NCI-H1417 treated with DMSO at 0.1 percent for 48 hours (cell line): ENCODE measurements at places on chromosomes 5 and 9.

- no peak for DNase-seq
Observed at GRCh38 chr9:127550282-127550681, 61.8 kb upstream of the STXBP1 start.

GRCh38 chr5:147674411-147674810, 108.1 kb downstream of the JAKMIP2 start:
- no peak for DNase-seq

DNA sequence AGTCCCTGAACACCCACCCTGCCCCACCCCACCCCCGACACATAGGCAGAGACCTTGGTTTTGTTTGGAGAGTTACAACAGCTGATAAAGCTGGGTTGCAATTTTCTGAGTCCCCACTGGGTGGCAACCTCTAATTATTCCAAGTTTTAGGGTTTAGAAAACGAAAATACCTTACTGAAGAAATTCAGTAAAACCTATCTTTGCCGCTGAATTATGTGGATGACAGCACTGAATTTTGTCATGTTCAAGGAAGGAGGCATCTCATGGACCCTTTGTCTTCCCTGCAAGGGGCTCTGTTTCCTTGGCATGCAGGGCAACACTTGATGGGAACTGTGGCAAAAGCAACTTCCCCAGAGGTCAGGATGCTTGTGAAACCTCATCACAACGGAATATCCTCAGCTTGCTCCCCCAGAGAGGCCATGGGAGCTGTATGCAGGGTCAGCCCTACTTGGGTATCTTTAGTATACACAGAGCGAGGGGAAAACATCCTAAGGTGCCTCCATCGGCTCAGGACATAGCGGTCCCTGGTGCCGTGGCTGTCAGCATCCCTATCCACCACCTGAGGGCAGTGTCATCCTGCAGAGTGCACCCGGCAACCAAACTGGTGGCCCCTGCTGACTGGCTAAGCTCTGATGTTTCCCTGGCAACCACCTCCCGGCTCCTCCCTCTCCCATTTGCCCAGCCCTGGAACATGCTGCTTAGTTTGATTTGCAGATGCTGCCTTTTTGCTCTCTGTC, 123.1 kb downstream of the RXRA start:
- DNase-seq, result peak; percentile 61

- no peak for DNase-seq
Observed at GRCh38 chr9:135328485-135329417, 150.8 kb upstream of the PPP1R26 start.

- DNase-seq, result no peak
Observed at GRCh38 chr9:95877984-95878383, 2.5 kb downstream of the ERCC6L2 start.

DNA sequence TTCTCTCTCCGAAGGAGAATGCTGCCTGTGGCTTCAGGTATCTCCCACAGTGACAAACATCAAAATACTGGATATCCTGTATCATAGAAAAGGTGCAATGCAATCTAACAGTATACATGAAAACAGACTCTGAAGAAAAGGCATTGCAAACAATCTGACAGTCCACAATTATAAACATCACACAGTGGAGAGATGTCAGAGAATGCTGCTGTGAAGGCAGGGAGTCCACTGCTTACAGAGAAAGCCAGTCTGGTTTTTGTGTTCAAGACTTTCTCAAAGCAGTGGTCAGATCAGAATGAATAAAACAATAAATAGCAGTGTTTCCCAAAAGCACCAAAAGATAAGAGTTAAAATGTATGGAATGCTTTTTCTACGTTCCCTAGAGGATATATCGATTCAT, 28.7 kb downstream of the TTC23L start:
- DNase-seq, result no peak

GRCh38 chr5:121489972-121490371, 361.7 kb upstream of the FTMT start:
- DNase-seq, result no peak

- no peak for DNase-seq
Observed at GRCh38 chr5:150672237-150672883, 11.3 kb downstream of the MYOZ3 start.

DNA sequence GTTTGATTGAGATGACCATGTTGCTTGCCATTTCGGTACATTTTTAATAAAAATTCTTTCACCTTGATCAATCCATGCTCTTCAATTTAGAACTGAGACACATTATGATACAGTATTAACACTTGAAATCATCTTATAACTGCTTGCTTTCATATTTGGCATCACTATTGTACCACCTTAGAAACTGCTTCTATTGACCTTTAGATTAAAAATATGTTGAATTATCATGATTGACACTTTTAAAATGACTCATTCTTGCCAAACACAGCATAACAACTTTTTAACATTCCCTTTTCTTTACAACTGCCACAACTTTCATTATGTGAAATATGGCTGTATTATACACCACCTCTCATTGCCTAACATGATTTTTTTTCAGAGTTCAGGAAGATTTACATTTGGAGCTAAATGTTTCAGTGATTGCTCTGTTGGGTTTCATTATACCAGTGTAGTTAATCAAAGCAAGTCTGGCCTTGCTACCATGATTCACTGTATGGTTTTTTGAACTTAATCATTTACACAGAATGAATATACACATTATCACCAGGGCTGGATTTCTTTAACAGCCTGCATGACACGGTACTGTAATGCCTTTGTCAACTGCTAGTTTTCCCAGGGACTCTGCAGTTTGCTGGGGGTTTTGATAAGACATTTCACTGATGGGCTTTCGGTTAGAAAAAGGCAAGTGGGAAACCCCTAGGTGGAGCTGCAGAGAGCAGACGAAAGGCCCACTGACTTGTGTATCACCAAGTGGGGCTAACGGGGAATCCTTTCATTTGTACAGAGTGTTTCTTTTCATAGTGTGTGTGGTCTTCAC, 93.6 kb upstream of the TLE4 start:
- DNase-seq, result no peak

- DNase-seq, result no peak
Observed at GRCh38 chr5:158848634-158849033, 251.1 kb downstream of the EBF1 start.

DNA sequence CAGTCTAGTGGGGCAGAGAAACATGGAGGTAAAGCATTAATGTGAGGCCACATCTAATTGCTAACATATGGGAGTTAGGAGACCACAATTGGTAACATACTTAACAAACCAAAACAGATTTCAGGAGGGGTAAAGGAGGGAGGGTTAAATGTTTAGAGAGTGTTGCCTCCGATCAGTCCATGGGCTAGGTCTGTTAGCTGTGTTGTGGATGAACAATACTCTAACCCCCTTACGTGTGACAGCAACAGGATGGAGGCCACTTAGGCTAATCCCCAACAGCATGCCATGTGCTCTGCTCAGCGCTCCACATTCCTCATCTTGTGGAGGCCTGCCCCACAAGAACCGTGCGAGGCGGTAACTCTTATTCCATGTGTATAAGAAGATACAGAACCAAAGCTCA, 167.0 kb downstream of the CRB2 start:
- no peak for DNase-seq

GRCh38 chr9:94557376-94557775, 2.5 kb downstream of the PCAT7 start:
- no peak for DNase-seq

GRCh38 chr5:175550055-175550805, 71.9 kb downstream of the SFXN1 start:
- DNase-seq, result no peak

GRCh38 chr9:129270903-129271431, 92.9 kb upstream of the IER5L start:
- DNase-seq, result no peak
